ENCODE measurements at places on chromosomes 7 and 10.

DNA sequence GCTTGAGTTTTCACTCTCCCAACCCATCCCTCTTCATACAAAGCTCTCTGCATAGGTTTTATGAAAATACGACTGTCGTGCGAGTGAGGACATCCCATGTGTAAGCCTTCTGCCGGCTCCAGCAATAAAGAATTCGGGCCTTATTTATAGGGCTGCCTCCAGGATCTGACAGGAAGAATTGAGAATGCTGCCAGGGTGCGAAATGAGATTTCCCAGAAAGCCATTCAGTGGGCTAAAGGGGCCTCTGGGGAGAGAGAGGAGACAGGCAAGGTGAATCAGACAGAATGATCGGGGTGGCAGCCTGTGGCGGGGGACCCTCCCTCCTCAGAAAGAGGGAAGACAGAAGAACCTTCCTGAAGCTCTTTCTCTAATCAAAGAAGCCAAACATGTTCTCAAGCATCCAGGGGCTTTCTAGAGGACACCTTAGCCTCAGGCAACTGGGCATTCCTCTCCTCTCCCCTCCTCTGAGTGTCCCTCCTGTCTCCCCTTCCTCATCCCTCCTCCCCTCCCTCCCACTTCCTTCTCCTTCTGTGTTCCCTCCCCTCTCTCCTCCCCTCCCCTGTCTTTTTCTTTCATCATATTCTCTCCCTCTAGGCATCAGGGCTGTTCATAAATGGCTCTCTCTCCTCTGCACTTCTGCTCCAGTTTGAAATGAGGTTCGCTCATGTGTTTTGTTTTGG lies 410.9 kb downstream of the TYW1 start:
- DNase-seq: no peak

- no peak for DNase-seq
Measured at GRCh38 chr10:110773693-110774068, 98.0 kb upstream of the PDCD4 start.

- DNase-seq: no peak
Measured at GRCh38 chr10:10644676-10645385, 372.8 kb upstream of the CELF2 start.

GRCh38 chr7:156101355-156101754 lies 289.1 kb upstream of the SHH start:
- DNase-seq: no peak

GRCh38 chr7:154172236-154172635 lies 120.0 kb downstream of the DPP6 start:
- no peak for DNase-seq

GRCh38 chr10:110410329-110411046 lies 87.2 kb upstream of the DUSP5 start:
- DNase-seq: no peak

GRCh38 chr7:111887734-111888133 lies 318.5 kb downstream of the DOCK4 start:
- DNase-seq: no peak

DNA sequence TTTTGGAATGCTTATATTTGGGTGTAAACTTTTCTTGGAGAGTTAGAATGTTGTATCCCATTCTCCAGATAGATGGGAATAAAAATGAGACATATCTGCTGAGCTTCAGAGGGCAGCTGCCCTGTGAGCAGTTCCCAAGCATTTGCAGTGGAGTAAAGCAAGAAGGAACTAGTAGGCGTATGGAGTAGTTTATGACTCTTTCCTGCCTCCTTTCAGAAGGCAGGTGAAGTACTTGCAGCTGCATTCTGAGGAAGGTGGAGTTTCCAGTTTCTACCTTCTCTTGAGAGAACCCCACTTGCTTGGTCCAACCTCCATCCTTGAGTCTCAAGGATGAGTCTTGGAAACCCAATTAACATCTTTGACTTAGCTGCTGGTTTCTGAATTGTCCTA lies 563.6 kb downstream of the LRMDA start:
- DNase-seq: no peak

DNA sequence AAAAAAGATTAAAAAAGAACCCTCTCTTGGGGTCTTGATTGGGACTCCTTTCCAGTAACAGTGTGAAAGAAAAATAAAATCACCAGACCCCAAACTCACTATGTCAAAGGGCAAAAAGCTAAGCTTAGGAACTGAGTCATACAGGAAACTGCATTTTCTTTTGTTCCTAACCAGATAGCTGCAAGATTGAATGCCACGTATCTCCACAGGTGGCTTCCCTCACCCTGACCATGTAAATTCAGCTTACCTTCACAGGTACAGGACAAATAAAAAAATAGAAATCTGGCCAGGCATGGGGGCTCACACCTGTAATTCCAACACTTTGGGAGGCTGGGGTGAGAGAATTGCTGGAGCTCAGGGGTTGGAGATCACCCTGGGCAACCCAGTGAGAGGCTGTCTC lies 32.5 kb upstream of the EIF4H start:
- no peak for DNase-seq

GRCh38 chr10:130721971-130722370 lies 585.8 kb downstream of the GLRX3 start:
- DNase-seq: no peak

DNA sequence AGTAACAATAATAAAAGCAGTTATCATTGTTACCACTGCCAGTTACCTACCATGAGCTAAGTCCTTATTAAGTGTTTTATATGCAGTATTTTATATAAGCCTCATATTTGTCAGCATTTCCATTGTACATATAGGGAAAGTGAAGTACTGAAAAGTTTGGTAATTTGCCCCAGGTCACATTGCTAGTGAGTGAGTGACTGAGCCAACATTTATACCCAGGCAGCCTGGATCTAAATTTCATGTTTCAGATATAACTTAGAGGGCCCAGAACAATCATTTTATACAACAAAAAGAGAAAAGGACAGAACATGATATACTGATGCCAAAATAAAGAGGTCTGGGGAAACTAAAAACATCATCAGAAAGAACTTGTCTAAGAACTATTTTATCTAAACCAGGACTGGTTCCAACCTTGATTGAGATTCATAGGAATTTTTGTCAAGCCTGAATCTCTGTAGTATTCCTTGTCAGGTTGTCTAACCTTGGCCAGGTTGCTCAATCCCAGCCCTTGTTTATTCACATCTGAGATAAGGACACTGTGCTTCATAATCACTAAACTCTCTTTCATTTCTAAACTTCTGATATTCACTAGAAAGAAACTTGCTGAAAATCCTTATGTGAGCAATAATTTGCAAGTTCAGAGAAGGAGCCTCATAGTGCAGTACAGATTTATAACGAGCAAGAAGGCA lies 308.2 kb downstream of the IPMK start:
- no peak for DNase-seq

- no peak for DNase-seq
Measured at GRCh38 chr10:56632537-56632936, 271.5 kb upstream of the ZWINT start.

- DNase-seq: no peak
Measured at GRCh38 chr7:101106386-101106785, 20.5 kb upstream of the SERPINE1 start.

DNA sequence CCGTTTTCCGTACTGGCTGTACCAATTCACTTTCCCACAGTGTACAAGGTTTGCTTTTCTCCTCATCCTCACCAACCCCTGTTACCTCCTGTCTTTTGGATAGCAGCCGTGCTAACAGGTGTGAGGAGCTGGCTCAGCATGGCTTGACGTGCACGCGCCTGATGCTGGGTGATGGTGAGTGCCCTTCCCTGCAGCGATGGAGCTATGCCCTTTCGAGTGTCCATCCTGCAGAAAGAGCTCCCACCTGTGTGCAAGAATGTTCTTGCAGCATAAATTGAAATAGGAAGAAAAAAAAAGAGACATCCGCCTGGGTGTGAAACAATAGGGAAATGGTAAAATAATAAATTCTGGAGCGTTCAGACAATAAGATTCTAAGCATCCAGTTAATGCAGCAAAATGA lies 9.5 kb upstream of the UBE3C start:
- no peak for DNase-seq

GRCh38 chr10:86347856-86348255 lies 18.7 kb downstream of the GRID1 start:
- DNase-seq: no peak

DNA sequence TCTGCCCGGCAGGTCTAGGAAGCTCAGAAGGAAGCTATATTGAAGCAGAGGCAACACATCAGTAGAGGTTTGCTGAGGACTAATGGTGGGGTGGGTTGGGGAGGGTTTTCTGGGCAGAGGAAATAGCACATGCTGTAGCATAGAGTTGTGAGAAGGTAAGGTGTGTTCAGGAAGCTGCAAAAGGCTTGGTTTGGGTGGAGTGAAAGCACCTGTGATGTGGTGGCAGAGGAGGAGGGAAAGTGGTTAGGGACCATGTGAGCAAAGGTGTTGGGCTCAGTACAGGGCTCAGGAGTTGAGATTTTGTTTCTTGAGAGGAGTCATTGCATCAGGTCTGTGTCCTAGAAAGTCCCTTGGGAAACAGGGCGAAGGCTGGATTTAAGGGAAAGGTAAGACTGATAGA lies 294.6 kb downstream of the SORCS3 start:
- DNase-seq: no peak

DNA sequence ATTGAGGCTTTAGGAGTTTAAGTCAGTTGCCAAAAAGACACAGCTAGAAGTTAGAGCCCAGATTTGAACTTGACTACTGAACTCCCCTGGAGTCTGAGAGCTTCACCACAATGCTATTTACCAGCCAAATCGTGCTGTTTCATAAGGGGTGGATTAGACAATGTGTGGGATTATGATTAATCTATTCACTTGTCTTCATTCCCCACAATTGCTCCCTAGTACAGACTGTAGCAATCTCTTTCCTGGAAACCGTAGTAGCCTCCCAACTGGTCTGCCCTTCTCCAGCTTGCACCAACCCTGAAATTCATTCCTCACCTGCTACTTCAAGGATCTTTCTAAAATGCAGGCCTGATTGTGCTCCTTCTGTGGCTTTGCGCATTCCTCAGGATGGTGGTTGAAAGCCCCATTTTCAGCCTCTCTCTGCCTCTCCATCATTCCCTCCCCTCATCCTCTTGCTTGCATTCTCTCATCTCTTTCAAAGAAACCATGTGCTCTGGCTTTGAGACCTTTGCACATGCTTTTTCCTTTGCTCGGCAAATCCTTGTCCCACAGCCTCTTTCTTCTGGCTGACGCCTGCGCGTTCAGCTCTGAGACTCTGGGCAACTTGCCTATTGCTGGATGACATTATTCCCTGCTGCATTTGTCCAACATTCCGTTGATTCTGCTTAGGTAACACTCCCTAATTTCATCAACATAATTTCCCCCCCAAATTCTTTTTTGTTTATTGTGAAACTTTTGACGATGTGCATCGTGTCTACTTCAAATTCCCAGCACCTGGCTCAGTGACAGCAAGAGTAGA lies 145.1 kb downstream of the ADRA2A start:
- no peak for DNase-seq

GRCh38 chr10:103145860-103146466 lies 47.1 kb downstream of the NT5C2 start:
- DNase-seq: no peak

- no peak for DNase-seq
Measured at GRCh38 chr7:109343678-109344077, 774.0 kb downstream of the DNAJB9 start.

GRCh38 chr7:24820730-24821044 lies 63.4 kb upstream of the GSDME start:
- DNase-seq: no peak

DNA sequence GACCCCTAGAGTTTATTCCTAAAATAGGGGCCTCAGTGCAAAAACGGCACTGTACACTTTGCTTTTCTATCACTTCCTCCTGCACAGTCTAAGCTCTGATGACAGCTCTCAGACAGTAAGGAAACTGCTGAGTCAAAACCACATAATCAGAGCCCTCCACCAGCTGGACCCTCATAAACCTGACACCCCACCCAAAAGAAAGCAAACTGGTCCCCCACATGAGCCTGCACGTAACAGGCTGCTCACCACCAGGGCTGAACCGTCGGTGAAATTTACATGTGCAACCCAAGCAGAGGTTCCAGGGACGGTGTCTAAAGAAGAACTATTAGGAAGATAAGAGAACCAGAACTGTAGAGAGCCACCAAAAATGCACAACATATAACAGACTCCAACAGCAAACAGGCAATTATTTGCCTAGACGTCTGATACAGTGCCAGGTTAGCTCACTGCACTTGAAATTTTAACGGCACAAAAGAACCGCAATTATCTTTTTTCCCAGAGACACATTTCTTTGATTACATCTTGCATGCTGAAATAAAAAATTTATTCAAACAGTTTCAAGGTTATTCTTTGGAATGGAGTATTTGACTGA lies 19.6 kb downstream of the SGMS1 start:
- no peak for DNase-seq

DNA sequence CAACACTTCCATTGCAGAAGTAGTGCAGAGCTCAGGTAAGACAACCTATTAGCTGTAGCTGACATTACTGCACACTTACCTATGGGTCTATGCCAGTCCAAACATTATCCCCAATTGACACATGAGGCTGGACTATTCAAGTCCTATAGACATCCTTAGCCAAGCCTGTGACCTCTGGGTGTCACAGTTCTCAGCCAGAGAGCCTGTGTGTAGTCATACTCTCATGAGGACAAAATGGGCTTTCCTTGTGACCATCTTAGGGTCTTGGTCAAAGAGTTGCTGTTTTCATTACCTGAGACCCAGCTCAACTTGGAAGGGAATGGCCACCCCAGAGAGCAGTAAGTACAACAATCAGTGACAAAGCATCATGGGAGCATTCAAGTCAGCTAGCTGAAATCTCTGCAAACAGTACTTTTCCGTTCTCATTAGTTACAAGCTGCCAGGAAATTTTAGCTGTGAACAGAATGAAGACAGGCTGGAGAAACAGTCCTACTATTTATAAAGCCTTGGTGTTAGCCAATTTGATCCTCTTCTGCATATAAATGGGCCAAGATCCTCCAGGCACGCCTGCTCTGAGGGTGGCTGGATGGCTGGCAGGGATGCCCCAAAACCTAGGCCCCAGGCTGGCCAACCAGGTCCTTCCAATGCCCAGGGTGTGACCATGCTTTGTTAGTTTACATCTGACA lies 44.3 kb downstream of the NUDCD3 start:
- no peak for DNase-seq

- DNase-seq: no peak
Measured at GRCh38 chr10:125001313-125002046, 59.6 kb downstream of the ZRANB1 start.

GRCh38 chr10:51743146-51743545 lies 43.8 kb upstream of the CSTF2T start:
- DNase-seq: no peak

- no peak for DNase-seq
Measured at GRCh38 chr7:133602291-133602690, 349.4 kb downstream of the EXOC4 start.

DNA sequence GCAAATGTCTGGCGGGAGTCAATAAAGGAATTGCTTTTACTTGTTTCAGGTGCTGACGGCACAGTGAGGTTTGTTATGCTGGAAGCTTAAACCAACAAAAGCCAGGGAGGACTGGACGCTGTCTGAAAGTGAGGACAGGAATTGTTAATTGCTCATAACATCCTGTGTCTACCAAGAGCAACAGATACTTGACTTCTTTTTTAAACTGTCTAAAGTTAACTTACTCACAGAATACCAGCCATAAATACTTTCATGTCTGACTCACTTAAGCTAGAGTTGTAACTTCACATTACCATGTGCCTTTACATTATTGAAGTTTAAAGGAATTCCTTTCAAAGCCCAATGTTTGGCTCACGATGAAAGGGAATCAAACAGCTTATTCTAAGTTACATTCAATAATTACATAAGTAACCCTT lies 252.7 kb upstream of the SHH start:
- no peak for DNase-seq
